ENCODE measurements at places on chromosomes 3 and 15.

DNA sequence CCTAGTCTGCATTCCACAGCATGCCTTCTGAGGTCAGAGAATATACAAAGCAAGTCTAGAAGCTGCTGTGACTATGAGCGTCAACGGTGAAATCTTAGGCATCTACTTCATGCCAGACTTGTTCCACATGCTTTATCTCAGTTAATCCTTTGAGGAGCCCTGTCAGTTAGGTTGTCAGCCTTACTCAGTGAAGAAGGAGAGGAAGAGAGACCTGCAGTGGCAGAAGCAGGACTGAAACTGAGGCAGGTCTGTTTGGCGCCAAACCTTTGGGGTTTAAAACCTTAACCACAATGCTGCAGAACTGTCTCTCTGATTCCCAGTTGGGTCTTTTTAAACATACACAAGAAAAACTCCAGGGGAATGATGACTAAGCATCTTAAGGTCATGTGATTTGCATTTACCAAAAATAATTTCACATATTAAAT is 139.0 kb upstream of the LIPC start:
- DNase-seq, result no peak

GRCh38 chr3:100496711-100497261 is 4.4 kb downstream of the TMEM45A start:
- DNase-seq, result no peak

GRCh38 chr3:186235554-186235953 is 126.5 kb downstream of the DGKG start:
- no peak for DNase-seq

DNA sequence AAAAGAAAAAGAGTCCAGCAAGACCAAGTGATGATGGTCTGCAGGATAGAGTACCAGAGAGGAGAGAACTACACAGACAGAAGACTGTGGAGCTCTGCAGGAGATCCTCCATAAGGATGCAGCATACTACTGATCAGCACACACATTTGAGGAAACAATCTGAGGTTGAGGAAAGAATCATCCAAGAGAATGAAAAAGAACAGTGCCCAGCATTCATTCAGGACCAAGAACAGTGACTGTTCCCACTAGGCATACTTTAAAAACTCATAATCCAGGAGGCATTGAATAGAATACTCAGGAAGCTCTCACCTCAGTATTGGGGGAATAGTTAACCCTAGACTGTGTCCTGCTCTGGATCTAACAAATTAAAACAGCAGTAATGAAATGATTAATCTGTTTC is 54.9 kb downstream of the THSD4 start:
- DNase-seq, result no peak

GRCh38 chr15:61715082-61715481 is 345.2 kb downstream of the VPS13C start:
- DNase-seq, result no peak

- peak; percentile 6 for DNase-seq
Measured at GRCh38 chr3:48299746-48300712, 33.4 kb downstream of the SPINK8 start.

GRCh38 chr15:62889734-62890505 is 152.6 kb upstream of the TPM1 start:
- no peak for DNase-seq

- no peak for DNase-seq
Measured at GRCh38 chr3:160115387-160115786, 109.8 kb upstream of the C3orf80 start.

GRCh38 chr3:182122779-182123178 is 411.1 kb downstream of the SOX2 start:
- DNase-seq, result no peak

DNA sequence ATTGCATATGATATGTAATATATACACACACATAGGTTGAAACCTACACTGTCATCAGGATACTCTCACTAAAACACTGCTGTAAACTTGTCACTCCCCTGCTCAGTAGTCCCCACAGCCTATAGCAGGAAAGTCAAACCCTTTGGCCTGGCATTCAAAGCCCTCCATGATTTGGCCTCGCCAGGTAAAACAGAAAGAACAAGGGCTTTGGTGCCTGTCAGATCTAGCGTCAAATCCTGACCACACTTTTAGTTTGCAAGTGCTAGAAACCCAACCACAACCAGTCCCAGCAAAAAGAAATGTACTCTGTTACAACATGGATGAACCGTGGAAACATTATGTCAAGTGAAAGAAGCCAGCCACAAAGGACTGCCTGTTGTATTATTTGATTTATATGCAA is 11.4 kb downstream of the CRABP1 start:
- DNase-seq, result no peak

DNA sequence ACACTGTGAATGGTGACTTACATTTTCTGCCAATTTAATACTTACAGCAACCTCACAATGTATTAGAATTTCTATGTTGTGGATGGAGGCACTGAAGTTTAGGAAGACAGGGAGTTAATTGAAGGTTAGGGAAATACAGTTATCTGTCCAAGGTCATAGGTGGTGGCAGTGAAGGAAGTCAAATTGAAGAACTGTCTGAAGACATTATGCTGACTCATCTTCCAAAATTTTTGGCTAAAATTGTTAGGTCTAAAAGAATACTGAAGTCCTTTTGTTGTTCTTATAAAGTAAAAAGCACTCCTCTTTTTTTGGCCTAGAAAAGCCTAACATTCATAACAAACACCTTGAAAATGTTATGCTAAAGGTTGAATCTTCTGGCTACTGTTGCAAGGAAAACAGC is 27.7 kb downstream of the EMC4 start:
- no peak for DNase-seq

DNA sequence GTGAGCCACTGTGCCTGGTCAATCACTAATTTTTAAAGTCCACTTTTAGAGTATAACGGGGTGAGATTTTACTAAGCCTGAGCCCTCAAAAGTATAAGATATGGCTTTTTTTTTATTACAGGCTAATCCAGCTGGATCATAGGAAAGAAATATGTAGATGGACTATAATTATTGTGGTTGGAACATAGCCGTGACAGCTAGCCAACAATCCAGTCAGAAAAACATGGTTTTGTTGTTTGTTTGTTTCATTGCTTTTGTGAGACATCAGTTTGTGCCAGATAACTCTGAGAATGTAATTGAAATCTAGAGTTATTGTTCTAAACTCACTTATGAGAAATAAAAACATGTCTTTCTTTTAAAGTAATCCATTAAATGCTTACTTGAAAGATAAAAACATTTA is 37.3 kb upstream of the ATOSA start:
- DNase-seq, result no peak

Measured in stimulated activated CD4-positive, alpha-beta T cell treated with anti-CD3 and anti-CD28 coated beads, Interleukin-1b, Interleukin-23, amount 100 ng/mL, for 4 hours (primary cell).